ENCODE measurements at places on chromosomes 2 and 18. TPM values are rescaled to one million over a fixed set of nuclear protein-coding genes. Genes with fewer than 3 reads are reported as not detected.

DNA sequence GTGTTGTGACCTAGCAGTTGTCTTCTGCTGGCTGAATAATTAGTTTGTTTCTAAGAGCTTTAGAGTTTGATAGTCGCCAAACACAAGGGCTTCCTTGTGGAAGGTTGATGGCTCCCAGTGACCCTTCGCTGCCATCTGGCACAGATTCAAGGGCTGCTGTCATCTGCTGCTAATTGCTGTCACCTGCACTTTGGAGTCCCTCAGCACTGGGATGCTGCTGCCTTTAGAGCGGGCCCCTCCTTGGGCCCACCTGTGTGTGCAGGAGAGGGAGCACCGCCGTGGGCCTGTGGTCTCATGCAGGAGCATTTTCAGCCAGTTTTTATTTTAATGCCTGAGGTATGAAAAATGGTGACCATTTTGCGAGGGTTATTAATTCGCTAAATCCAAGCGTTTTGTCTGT lies 154.0 kb upstream of the NFATC1 start:
- no peaks in the 10 kb centered on the region for H3K4me1 ChIP-seq
- no peak overlapping the region for H3K4me3 ChIP-seq
- H3K36me3 ChIP-seq: no peaks in the 10 kb centered on the region
- no peaks in the 10 kb centered on the region for H3K27me3 ChIP-seq
- H3K27ac ChIP-seq: no peak overlapping the region

DNA sequence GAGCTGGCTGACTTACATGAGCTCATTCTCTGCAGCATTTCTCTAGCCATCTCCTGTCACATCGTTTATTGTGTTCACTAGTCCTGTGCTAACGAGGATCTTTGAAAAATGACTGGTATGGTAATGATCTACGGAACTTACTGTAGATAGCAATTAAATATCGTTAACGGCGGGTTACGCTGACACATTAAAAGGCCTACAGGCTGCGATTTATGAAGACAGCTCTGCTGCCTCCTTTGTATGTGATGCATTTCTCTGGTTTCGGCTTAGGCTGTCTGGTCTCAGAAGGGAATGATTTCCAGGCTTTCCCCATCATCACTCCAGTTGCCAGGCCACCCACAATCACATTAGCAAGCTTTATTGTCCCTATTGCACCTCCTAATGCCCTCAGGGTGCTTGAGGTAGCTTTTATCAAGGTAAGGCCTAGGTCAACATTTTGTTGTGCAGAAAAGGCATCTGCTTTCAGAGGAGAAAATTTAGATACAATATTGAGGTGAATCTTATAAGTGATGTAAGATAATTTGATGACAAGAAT lies 284.4 kb downstream of the SOX11 start:
- H3K4me1 ChIP-seq: no peaks in the 10 kb centered on the region
- no peaks in the 10 kb centered on the region for H3K36me3 ChIP-seq
- H3K27me3 ChIP-seq: no peaks in the 10 kb centered on the region
- H3K27ac ChIP-seq: no peak overlapping the region

DNA sequence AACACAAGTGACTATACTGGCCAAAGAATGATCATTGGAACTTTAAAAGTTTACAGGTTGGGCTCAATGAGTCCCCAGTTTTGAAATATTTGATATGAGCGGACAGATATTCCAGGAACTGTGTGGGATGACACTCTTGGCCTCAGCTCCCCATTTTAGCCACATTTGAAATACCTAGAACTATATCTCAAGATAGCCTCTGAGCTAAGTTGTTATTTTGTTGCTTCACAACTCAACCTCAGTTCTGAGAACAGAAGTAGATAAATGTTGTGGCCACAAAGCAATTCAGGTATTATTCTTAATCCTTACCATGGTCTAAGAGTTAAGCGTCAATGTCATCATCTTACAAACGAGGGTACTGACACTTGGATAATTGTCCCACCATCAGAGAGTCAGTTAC lies 172.2 kb upstream of the SETBP1 start:
- no peak overlapping the region for H3K27ac ChIP-seq
- no peak for DNase-seq
- H3K4me3 ChIP-seq: no peak overlapping the region

DNA sequence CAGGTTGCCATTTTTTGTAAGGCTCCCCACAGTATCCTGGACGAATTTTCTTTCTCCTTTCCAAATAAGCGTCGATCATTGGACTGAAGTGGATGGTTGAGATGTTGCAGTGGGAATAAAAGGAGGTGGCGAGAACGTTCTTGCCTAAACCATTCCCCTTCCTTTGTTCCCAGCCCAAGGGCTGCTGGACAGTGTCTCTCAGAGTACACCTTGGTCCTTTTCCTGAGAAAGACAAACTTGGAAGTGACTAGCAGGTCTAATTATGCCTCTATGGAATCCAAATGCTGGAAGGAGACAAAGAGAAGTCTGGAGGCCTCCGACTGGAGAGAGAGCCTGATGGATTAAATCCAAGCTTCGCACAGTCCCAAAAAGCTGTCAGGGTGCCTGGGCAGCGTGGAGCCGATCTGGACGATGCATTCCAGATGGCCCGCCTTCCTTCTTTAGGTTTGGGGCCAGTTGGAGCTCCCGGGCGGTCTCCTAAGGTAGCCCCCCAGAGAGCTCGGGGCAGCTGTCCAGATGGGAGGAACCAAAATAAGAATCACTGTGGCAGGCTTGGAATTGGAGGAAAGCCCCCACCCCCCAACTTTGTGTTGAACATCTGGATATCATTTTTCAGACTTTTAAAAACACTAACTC lies 186.8 kb downstream of the TMEM247 start:
- no peaks in the 10 kb centered on the region for H3K27me3 ChIP-seq
- no peaks in the 10 kb centered on the region for H3K36me3 ChIP-seq
- H3K4me3 ChIP-seq: no peak overlapping the region
- DNase-seq: no peak
- H3K4me1 ChIP-seq: no peaks in the 10 kb centered on the region
- H3K27ac ChIP-seq: no peak overlapping the region

GRCh38 chr18:24378598-24378997 lies 19.0 kb downstream of the OSBPL1A start:
- H3K4me1 ChIP-seq: no peaks in the 10 kb centered on the region
- H3K27ac ChIP-seq: no peak overlapping the region
- H3K4me3 ChIP-seq: no peak overlapping the region
- no peak for DNase-seq
- H3K36me3 ChIP-seq: no peaks in the 10 kb centered on the region

DNA sequence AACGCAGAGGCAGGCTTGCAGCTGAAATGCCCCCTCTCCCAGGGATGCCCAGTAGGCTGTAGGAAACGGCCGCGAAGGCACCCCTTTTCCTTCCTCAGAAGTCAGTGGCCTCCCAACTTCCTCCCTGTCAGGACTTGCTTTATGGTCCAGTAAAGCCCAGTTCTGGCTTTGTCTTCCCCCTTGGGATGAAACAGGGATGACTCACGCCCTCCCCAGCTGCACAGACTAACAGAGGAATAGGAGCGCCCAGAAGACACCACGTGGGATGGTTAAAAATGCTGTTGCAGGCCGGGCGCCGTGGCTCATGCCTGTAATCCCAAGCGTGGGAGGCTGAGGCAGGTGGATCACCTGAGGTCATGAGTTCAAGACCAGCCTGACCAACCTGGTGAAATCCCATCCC lies 6.9 kb downstream of the CREG2 start:
- no peaks in the 10 kb centered on the region for H3K4me1 ChIP-seq
- no peak for DNase-seq
- H3K27me3 ChIP-seq: no peaks in the 10 kb centered on the region
- H3K36me3 ChIP-seq: no peaks in the 10 kb centered on the region

- no peak for DNase-seq
- H3K27me3 ChIP-seq: no peaks in the 10 kb centered on the region
- no peak overlapping the region for H3K4me3 ChIP-seq
- H3K27ac ChIP-seq: no peak overlapping the region
- H3K4me1 ChIP-seq: no peaks in the 10 kb centered on the region
- peaks cover 25% of the 10 kb centered on the region for H3K36me3 ChIP-seq
Observed at GRCh38 chr2:120287183-120288015, 34.7 kb downstream of the RALB start.

DNA sequence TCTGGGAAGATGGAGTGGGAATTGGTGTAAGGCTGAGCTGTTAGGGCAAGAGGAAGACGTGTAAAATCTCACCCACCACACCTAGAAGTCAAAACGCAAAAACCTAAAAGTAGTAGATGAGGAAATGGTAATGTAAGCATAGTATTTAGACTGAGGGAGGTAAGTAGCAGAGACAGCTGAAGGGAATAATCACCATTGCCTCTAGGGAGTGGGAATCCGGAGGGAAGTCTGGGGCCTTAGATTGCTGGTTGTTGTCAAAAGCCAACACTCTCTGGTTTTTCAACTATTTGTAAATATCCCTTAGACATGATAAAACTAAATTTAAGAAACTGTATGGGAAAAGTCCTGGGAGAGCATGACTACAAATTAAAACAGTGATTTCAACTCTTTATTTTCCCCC lies 28.7 kb upstream of the MYCN start:
- H3K4me1 ChIP-seq: no peaks in the 10 kb centered on the region
- no peak overlapping the region for H3K4me3 ChIP-seq
- no peaks in the 10 kb centered on the region for H3K27me3 ChIP-seq
- DNase-seq: no peak

- no peaks in the 10 kb centered on the region for H3K4me1 ChIP-seq
- no peak for DNase-seq
- no peaks in the 10 kb centered on the region for H3K27me3 ChIP-seq
- H3K4me3 ChIP-seq: no peak overlapping the region
- no peaks in the 10 kb centered on the region for H3K36me3 ChIP-seq
- no peak overlapping the region for H3K27ac ChIP-seq
Observed at GRCh38 chr2:163667064-163667887, 68.5 kb downstream of the FIGN start.

DNA sequence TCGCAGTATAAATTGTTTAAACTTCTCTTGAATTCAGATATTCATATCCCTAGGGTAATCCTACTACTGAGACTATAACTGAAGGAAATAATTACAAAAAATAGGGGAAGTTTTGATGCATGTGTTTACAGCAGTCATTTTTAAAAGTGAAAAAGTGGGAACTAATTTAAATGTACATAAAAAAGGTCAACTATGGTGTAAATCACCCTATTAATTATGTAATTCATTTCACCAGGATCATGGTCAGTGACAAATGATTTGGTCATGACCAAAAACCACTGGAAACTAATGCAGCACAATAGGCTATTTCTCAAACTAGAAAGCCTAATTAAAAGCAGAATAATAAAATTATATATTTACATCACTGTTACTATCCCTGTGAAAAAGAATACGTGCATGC lies 5.0 kb upstream of the CNGA3 start:
- no peak overlapping the region for H3K4me3 ChIP-seq
- H3K36me3 ChIP-seq: no peaks in the 10 kb centered on the region
- no peaks in the 10 kb centered on the region for H3K4me1 ChIP-seq
- no peak overlapping the region for H3K27ac ChIP-seq

DNA sequence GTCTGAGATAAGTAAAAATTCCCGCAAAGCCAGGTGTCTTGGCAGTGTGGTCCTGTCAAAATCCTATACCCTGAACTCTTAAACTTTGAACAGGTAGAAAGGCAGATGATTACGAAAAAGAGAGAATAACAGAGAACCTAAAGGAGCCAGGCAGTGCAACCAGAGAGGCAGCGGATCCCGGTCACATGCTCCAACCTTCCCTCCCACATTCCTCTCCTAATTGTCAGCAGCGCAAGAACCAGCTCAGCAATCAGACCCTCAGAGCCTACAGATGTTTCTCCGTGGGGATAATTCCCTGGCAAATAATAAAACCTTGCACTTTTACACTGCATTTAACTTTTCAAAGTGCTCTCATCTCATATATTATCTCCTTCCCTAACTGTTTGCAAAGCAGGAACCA lies 124.8 kb downstream of the EPHA4 start:
- no peak overlapping the region for H3K27ac ChIP-seq
- H3K4me3 ChIP-seq: no peak overlapping the region
- no peak for DNase-seq
- H3K27me3 ChIP-seq: no peaks in the 10 kb centered on the region
- H3K4me1 ChIP-seq: no peaks in the 10 kb centered on the region

GRCh38 chr2:25109822-25110221 lies 58.6 kb downstream of the POMC start:
- no peaks in the 10 kb centered on the region for H3K36me3 ChIP-seq
- no peak overlapping the region for H3K27ac ChIP-seq
- no peak overlapping the region for H3K4me3 ChIP-seq

- peaks cover 22% of the 10 kb centered on the region for H3K4me1 ChIP-seq
- no peak overlapping the region for H3K4me3 ChIP-seq
- no peak for DNase-seq
- no peaks in the 10 kb centered on the region for H3K27me3 ChIP-seq
Observed at GRCh38 chr2:10369269-10370255, 66.9 kb downstream of the HPCAL1 start.

DNA sequence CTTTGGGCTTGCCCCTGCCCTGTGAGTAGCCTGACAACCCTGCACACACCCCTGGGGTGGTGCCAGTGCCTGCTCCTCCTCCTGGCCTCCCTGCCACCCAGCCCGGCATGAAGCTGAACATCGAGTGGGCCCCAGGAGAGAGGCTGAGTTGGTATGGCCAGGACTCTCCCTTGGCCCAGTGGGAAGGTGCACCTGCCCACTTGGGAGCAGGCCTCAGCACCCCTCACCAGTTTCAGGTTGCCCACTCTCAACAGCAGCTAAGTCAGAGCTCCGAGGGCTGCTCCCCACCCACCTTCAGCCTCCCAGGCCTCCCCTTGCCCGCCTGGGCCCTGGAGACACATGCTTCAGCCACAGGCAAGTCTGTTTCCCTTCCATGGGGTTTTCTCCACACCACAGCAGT lies 203.1 kb downstream of the KLHL29 start:
- H3K27ac ChIP-seq: no peak overlapping the region
- peak; percentile 34 for DNase-seq
- H3K4me3 ChIP-seq: no peak overlapping the region
- H3K4me1 ChIP-seq: no peaks in the 10 kb centered on the region

DNA sequence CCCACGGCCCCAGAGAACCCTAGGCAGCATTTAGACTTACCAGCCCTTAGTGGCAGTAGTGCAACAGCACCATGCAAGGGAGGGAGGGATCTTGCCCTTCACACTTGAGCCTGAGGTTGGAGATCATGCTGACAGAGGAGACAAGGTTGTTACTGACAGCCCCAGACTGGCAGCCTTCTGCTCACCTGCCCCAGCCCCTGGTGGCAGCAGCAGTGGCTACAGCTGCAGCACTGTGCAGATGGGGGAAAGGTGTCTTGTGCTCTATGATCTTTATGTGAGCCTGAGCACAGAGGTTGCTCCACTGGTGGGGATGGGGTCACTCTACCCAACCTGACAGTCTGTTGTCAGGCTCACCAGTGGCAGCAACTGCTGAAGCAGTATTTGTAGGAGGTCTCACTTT lies 501.2 kb upstream of the LRRTM4 start:
- no peaks in the 10 kb centered on the region for H3K36me3 ChIP-seq
- no peaks in the 10 kb centered on the region for H3K4me1 ChIP-seq
- no peak overlapping the region for H3K4me3 ChIP-seq

The PLEK gene
- 4.8 TPM for total RNA-seq

The IL36B gene
- total RNA-seq: not detected

The ALPG gene
- total RNA-seq: not detected
